Substantia nigra (tissue), 51 donors: ENCODE measurements at places on chromosomes 16 and 17.

- no peak for DNase-seq
Measured at GRCh38 chr17:82269138-82269881, 4.2 kb downstream of the CSNK1D start.

DNA sequence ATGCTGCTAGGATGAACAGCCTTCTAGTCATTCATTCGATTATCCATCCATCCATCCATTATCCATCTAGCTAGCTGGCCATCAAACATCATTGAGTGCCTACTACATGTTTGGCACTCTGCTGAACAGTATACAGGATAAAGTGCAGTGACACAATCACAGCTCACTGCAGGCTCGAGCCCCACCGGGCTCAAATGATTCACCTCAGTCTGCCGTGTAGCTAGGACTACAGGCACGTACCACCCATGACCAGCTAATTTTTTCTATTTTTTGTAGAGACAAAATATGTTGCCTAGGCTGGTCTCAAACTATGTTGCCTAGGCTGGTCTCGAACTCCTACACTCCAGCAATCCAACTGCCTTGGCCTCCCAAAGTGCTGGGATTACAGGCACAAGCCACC, 50.0 kb downstream of the SSH2 start:
- no peak for DNase-seq

GRCh38 chr16:70725912-70726828, 40.3 kb upstream of the MTSS2 start:
- DNase-seq, result peak; percentile 86

- DNase-seq, result no peak
Measured at GRCh38 chr17:17104494-17104893, 62.2 kb downstream of the MPRIP start.

- no peak for DNase-seq
Measured at GRCh38 chr16:17743578-17743977, 272.8 kb upstream of the XYLT1 start.

- no peak for DNase-seq
Measured at GRCh38 chr17:80668375-80669148, 123.9 kb downstream of the RPTOR start.

GRCh38 chr17:16283705-16284104, 66.7 kb downstream of the PIGL start:
- no peak for DNase-seq

- DNase-seq, result no peak
Measured at GRCh38 chr17:18124345-18125126, 16.0 kb downstream of the MYO15A start.

- DNase-seq, result peak; percentile 29
Measured at GRCh38 chr17:66304304-66305174, 2.1 kb downstream of the PRKCA start.

DNA sequence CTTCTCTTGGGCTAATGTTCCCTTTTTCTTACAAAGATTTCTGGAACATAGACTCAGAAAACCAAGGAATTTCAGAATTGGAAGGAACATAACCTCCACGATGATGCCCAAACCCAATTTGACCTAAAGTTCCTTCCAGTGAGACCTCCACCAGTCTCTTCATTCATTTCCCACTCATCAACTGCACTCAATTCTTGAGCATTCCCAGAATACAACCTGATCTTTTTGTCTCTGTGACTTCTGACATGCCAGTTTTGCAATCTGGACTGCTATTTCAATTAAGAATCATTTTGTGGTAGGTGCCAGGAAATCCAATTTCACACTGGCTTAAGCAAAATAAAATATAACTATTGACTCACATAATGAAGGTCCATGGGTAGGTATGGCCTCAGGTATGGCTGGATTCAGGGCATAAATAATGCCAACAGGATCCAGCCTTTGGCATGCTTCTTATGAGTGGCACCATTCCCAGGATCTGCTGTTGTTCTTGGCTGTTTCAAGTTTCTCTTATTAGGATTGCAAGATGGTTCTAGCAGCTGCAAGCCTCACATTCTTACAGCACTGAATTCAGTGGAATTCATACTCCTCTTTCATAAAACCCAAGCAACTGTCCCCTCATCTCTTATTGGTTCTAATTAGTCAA, 184.3 kb downstream of the HS3ST4 start:
- no peak for DNase-seq

GRCh38 chr17:43946781-43947180, 4.5 kb upstream of the PPY start:
- DNase-seq, result no peak

DNA sequence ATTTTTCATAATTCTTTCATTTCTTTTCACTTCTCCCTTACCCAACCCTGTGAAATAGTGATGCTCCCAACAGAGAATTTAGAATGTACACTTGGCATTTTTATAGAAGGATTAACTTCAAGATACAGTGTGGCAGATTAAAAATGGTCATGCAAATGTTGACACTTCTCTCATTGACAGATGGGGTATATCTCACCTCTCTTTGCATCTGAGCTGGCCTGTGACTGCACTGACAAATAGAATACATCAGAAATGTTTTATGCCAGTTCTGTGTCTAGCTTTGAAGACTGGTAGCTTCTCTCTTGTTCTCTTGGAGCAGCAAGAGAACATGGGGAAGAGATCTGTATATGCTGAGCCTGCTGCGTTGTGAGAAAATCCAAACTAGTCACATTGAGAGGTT, 949.6 kb downstream of the CDH11 start:
- DNase-seq, result no peak

- peak; percentile 61 for DNase-seq
Measured at GRCh38 chr16:424033-424622, 1.3 kb upstream of the RAB11FIP3 start.

DNA sequence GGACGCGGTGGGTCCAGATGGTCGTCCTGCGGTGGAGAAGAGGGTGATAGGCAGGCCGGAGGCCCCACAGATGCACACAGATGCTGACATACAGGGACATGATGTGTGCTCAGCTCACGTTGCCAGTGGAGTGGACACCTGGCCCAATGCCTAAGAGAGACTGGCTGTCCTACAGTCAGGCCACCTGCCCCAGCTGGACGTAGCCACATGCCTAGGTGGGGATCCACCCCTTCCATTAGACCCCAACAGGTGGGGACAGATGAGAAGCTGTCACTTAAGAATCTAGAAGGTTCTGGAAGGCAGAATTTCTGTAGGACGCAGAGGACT, 117.6 kb upstream of the ZNF750 start:
- DNase-seq, result no peak

GRCh38 chr16:83136924-83137323, 510.2 kb downstream of the CDH13 start:
- DNase-seq, result no peak

GRCh38 chr17:39965017-39965699, 2.4 kb downstream of the GSDMA start:
- no peak for DNase-seq

GRCh38 chr17:68565661-68566441, 35.3 kb downstream of the FAM20A start:
- no peak for DNase-seq

- DNase-seq, result no peak
Measured at GRCh38 chr17:80153004-80153403, 6.1 kb upstream of the EIF4A3 start.

GRCh38 chr17:56326001-56326359, 172.7 kb downstream of the ANKFN1 start:
- DNase-seq, result no peak

DNA sequence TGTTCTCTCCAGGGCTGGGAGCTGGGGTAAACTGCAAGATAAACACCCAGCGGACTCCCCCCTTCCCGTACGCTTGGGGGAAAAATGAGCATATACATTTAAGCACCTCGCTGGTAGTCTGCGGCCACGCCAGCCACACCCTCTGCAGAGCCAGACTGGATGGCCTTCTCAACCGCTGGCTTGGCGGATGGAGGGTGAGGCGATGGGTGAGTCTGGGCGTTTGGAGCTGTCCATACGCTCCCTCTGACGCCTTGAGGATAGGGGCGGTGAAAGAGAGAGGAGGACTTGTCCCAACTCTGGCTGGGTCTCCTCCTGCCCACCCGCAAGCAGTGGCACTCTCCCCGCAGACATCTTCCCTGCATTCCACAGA, 1.0 kb downstream of the ITGA3 start:
- DNase-seq, result no peak

DNA sequence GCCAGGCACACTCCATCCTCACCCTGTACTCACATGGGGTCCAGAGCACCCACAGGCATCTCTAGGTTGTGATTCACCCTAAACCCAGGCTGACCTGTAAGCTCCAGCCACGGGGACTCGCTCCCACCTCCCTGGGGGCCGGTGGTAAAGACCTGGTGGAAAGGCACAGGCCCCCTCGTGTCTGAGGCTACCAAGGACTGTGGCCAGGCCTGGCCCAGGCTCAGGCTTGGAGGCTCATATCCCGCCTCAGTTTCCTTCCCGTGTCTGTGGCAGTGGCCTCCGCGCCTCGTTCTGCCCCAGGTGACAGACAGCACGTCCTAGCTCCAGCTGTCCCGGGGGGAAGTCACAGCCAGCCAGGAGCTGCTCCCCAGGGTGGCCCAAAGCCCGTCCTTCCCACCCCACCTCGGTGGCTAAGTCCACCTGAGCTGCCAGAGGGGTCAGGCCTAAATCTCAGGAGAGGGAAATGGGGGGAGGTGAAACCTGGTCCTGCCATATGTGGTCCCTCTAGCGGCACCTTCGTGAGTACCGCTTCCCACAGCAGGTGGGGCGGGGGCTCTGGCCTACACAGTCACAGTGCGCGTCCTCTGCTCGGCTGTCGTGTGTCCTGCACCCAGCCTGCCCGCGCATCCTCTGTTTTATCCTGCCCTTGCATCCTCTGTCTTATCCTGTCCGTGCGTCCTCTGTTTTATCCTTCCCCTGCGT, 12.6 kb downstream of the CDH15 start:
- DNase-seq, result no peak

DNA sequence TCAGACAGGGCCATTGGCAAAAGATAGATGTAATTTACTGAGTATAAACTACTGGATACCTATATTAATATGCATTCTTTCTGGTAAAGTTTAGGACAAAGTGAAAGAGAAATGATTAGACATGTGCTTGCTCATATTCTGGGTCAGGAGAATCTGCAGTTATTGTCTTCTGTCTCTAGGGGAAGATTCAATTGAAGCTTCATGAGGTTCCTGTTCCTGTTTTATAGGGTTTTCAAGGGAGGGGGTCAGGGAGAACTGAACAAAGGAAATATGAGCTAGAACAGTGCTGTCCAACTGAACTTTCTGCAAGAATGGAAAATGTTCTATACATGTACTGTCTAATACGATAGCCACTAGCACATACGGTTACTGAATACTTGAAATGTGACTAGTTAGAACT, 59.3 kb upstream of the CORO6 start:
- DNase-seq, result no peak

DNA sequence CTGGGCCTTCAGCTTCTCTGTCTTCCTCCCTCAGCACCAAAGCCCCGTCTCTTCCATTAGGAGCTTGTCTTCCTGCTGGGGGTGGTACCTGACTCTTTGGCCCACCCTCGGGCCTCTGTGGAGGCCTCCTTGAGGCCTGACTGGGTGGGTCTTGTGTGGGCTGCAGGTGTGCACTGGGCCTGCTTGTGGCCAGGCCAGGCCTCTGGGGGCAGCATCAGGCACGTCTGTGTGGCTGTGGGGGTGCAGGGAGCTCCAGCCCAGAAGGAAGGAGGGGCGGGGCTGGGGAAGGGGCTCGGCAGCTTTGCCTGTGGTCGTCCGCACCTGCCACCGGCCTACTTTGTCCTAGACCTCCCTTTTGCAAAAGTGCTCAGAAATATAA, 7.0 kb downstream of the PIGQ start:
- no peak for DNase-seq

DNA sequence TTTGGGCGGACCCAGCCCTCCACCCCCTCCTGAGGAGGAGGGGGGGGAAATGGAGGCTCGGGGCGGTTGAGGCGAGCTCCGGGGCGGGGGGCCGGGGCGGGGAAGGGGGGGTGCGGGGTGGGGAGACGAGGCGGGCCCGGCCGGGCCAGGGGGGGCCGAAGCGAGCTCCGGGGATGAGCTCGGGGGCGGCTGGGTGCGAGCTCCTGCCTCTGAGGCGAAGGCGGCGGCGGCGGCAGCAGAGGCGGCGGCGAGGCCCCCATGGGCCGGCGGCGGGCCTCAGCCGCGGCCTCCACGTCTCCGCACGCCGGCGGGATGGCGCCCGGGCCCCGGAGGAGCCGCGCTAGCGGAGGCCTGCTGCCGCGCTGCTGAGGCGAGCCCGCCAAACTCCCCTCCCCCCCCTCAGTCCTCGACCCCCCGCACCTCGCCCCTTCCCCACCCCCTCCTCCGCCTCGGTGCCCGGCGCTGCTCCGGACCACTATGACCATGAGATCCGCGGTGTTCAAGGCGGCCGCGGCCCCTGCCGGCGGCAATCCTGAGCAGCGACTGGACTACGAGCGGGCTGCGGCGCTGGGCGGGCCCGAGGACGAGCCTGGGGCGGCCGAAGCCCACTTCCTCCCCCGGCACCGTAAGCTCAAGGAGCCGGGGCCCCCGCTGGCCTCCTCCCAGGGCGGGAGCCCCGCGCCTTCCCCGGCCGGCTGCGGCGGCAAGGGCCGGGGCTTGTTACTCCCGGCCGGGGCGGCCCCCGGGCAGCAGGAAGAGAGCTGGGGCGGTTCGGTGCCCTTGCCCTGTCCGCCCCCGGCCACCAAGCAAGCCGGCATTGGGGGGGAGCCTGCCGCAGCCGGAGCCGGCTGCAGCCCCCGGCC, 596 bp downstream of the MSL1 start:
- peak; percentile 49 for DNase-seq

DNA sequence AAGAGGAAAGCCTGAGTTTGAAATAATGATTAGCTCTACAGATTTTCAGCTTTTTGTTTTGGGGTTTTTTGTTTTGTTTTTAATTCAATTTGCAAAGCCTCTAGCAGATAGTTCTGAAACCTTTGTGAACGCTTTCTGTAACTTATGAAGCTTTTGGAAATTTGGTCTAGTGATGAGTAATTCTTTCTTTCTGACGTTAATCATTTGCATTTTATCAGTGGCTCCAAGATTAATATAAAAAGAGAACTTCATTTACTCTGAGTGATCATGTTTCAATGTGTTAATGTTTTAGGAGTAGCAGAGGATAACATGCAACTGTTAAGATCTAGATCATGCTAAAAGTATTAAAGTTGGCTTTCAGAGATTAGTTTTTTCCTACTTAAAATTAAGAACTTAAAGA, 160.3 kb upstream of the TBX2 start:
- no peak for DNase-seq

DNA sequence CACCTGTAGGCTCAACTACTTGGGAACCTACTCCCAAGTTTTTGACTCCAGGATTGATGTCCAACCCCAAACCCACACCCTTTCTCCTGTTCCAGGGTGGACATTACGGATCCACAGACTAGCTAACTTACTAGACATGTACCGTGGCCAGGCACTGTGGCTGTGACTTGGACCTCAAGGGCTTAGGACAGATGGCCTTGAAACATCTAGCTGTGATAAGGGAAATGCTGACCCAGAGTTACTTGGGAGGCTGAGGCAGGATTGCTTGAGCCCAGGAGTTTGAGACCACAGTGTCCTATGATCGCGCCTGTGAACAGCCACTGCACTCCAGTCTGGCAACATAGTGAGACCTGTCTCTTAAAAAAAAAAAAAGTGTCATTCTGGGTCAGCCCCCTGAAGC, 4.2 kb downstream of the STARD3 start:
- DNase-seq, result no peak
